ENCODE measurements at places on chromosomes 4 and X.
A peak's percentile ranks its signal among the peaks of the same experiment; 100 is the strongest.

GRCh38 chr4:141240671-141241070, 20.0 kb downstream of the ZNF330 start:
- DNase-seq, result no peak

- no peak for DNase-seq
Measured at GRCh38 chrX:12494400-12495138, 296.6 kb upstream of the PRPS2 start.

DNA sequence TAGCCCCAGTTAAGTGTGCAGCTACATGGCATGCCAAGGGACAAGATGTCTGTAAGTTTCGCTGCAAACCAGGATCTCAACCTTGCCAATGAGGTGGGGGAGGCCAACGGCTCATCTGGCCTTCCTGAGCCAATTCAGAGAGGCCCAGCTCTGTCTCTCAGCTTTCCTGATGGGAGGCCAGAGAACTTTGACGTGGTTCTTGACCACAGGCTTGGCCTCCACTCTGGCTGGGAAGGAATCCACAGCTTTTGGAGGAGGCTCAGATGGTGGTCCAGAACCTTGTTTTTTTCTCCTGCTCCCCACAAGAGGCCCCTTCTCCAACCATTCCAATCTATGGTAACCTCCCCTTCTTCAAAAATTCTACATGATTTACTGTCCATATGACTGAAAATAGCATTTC, 9.8 kb downstream of the CAPN6 start:
- no peak for DNase-seq

DNA sequence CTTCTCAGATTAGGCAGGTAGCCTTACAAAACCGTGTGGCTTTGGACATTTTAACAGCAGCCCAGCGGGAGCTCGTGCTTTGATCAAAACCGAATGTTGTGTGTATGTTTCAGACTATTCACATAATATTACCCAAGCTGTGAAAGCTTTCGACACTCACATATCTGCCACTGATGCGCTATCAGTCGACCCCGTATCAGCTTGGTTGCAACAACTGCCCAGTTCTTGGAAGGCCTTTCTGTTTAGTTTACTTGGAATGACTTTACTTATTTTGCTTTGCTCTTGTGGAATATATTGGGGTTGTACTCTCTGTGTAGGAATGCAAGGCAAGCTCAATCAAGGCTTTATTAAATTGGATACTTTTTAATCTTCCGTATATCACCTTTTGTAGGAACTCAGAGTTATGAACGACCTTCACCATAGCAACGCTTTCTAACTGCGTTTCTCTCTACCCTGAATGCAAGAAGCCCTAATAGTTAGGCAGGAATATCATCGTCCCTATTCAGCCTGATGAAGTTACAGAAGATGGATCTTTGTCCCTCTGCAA, 107.5 kb downstream of the GLUD2 start:
- no peak for DNase-seq

GRCh38 chr4:2258091-2259035, 3.5 kb downstream of the MXD4 start:
- DNase-seq, result peak; percentile 39

DNA sequence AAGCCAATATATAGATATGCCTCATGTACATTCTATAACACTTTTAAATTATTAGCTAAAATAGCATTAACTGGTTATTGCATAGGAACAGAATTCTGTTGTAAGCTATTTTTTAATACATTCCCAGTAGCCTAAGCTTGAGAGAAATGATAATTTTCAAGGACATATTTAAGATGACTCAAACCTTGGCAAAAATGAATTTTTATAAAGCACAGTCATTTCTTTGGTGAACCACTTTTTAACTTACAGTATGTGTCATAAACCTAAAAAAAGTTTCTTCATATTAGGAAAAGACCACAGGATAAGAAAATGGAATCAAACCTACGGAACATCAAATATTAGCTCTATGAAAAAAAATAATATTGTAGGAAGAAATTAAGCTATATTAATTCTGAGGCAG, 986.3 kb downstream of the STIM2 start:
- no peak for DNase-seq

DNA sequence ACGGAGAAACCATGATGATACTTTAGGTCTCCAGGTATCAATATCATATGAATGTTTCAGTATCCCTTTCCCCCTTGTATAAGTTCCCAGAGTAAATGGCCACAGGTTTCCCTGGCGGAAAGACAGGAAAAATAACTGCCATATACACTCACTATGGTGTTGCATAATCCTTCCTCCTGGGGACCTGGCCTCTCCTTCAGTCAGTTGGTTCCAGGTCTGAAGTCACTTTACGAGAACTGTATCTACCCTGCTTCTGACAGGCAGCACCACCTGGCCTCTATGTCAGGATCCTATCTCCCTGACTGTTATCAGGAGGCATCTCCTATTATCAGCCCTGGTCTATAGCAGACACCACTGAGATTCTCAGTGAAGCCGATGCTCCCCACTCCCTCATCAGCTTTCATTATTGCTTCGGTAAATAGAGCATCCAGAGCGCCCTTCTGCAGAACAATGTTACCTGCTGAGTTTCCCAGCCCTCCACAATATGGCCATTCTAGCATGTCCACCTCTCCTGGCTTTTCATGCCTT, 22.6 kb downstream of the HAUS3 start:
- no peak for DNase-seq

DNA sequence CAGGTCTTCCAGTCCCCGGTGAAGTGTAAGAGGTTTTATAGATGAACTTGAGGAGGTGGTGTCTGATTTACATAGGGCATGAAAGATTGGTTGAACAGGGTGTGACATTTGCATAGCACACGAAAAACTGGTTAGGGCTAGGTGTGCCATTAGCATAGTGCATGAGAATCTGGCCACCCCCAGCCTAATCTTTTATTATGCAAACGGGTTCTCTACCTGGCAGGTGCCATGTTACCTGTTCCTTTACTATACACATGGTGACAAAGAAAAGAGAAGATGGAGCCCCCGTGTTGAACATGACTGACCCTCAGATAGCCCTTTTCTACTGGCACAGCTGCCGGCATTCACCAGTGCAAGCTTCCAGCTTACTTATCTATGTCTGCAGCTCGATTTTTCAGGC, 71.0 kb downstream of the UCHL1 start:
- DNase-seq, result no peak

GRCh38 chrX:13126775-13127174, 82.4 kb upstream of the FAM9C start:
- no peak for DNase-seq

- no peak for DNase-seq
Measured at GRCh38 chrX:136328933-136329332, 28.2 kb downstream of the ADGRG4 start.

DNA sequence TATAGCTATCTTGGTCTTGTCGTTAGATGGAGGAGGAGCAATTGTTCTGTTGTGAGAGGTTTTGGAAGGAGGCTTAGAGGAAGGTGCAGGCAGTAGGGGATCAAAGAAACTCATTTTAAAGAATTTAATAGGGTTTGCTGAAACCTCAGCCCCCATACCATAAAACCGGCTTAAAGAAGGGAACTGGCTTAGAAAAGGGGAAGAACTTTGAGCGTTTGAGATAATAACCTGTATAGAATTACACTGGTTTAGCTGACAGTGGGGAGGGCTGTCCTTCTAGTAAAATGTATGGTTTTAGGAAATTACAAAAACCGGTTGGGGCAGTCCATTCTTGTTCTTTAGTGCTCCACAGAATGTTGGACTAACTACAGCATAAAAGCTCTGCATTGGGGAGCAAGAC, 128.1 kb downstream of the KDM6A start:
- DNase-seq, result no peak

DNA sequence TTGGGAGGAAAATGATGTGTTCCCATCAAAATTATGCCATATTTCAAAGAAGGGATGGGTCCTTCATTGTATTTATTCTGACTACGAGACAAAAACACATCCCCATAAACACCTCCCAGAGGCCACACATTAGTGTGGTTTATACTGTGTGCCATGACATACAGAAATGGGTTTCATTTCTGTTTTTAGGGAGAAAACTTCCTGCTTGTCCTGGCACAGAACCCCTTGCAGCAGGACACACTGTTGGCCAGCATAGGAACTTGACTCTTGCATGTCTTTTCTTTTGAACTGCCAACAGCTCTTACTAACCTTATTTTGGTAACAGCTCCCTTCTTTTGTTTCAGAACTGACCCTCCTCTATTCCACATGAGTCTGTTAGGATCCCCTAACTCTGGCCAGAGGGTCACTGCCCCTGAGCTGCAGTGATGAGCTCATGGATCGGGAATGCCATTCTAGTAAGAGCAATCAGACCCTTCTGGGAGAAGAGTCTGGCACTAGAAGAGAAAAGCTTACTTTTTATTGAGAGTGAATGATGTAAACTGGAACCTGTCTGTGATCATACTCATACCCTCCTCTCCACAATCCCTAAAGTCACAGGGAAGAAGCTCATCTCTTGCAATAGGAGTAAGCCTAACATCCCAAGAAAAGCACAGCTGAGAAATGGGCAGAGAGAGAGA, 86.4 kb downstream of the SMIM20 start:
- no peak for DNase-seq

All from ovary (tissue), 10 donors.